ENCODE measurements at places on chromosomes 5 and 9.

DNA sequence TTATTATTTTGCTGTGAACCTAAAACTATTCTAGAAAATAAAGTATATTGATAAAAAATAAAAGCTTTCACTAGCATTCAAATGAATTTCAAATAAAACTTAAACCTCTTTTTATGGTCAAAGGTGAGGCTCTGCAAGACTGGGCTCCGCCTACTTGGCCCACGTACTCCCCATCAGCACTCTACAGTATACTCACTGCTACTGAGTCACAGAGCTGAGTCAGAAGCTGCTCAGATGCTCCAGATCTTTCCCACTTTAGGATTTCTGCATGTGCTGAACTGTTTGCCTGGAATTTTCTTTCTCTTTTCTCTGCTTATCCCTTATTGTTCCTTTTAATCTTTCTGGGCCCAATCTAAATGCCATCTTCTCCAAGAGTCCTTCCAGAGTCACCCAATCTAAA lies 331.9 kb upstream of the CCNG1 start:
- DNase-seq: no peak

DNA sequence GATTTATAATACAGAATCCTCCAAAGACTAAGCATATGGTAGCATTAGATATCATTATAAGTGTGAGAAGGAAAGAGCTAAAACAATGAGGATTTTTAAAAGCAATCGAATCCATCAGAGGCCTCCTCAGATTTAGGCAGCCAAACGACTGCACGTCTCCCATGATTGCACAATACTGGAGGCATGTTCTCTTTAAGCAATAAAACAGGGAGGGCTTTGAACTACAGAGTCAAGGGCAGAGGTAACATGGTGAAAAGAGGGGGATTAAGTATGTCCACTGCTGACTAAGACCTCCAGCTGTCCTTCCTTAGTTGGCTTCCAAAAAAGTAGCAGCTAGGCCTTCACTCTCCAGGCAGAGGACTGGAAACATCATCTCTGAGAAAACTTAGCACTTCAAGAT lies 298.7 kb upstream of the RGMB start:
- no peak for DNase-seq

DNA sequence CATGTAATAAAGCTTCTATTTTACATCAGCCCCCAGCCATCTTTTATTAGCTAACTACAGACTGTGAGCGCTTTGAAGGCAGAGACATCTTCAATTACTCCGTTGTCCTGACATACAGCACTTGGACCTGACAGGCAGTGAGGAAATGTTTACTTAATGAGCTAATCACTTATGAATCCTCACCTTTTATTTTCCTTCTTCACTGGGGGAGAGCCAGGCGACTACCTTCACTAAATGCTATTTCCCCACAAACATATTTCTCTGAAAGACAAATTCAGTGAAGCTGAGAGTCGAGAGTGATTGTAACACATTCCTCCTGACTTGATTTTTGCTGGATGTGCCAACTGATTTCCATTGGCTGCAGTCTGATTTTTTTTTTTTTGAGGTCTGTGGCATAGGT lies 192.1 kb upstream of the CLINT1 start:
- no peak for DNase-seq

- no peak for DNase-seq
These were observed 875 bp downstream of the ACO1 start for GRCh38 chr9:32385152-32385884.

GRCh38 chr9:133357656-133358055 lies 1.3 kb downstream of the SURF2 start:
- DNase-seq: no peak

GRCh38 chr9:85062385-85063022 lies 393.0 kb downstream of the NTRK2 start:
- no peak for DNase-seq

- no peak for DNase-seq
These were observed 142.9 kb upstream of the MSX2 start for GRCh38 chr5:174581479-174581878.

DNA sequence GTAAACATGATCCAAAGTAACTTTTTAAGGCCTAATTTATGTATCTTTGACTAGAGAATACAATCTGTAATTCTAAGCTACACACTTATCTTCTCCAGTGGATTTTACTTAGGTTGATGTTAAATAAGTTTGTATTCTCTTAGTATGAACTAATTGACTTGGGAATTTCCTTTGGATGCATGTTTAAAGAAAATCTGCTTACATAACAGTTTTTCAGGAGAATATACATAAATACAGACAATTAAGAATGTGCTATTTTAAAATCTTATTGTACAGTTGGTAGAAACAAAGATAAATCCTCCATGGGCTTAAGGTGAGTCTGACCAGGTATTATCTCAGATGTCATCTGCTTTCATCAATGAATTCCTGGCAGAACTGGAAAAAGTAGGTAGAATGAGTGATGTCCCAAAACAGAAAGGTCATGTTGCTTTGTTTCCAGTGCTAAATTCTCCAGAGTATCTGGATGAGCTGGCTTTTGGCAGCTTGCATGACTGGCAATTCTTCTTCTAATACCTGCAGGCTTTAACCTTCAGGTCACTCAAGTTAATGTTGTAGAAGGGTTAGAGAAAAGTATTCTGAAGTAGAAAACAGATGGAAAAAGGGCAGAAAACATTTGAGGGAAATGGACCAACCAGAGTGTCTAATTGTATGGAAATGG lies 150.6 kb downstream of the MACIR start:
- no peak for DNase-seq

DNA sequence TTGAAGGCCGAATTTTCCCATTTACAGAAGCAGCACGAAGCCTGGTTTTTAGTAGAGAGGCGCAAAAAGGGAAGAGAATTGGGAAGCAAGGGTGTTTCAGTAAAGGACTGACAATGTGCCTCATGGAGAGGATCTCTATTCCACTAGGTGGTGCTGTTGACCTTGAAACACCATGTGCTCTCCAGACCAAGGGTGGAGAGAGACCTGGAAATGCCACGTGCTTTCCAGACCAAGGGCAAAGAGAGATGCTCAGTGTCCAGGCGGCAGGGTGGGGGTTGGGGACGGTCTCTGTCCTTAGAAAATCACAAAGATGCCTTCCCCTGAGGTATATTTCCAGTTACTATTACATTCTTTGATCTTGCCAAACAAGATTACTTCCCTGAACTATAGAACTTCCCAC lies 425.3 kb downstream of the CSNK1G3 start:
- no peak for DNase-seq

GRCh38 chr5:87300744-87301143 lies 33.1 kb downstream of the RASA1 start:
- DNase-seq: peak; percentile 33

DNA sequence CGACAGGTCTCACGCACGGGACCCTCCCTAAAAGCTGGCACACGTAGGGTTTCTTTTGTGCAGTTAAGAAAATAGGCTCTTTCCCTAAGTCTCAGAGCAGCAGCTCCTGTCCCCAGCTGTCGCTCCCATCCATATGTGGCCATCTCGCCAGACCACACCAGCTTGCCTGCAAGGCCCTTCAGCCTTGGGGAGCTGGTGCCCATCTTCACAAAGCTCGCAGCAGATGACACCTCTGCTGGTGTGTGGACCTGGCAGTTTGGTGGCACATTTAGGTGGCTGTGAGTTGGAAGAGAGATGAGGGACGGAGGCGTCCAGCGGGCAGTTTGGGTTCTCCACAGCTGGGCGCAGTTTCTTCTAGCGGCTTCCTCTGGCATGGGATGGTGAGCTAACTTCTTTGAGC lies 239.0 kb downstream of the FANCC start:
- DNase-seq: no peak

- DNase-seq: no peak
These were observed 7.8 kb downstream of the TOR1B start for GRCh38 chr9:129810788-129811187.

DNA sequence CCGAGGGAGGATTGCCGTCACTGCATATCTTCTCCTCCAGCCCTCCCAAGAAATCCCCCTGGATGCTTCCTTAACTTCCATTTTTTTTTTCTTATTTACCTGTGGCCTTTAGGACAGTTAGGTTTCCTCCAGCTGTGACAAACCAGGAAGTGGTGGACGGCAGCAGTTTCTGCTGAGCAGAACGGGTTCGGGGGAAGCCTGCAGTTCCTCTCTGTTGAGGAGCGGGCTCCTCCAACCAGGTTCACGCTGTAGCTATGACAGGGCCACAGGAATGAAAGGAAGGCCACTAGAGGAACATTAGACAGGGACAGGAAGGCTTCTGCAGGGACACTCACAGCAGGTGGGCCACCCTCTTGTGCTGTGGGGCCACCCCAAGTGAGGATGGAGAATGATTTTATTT lies 76.7 kb upstream of the SYK start:
- no peak for DNase-seq

DNA sequence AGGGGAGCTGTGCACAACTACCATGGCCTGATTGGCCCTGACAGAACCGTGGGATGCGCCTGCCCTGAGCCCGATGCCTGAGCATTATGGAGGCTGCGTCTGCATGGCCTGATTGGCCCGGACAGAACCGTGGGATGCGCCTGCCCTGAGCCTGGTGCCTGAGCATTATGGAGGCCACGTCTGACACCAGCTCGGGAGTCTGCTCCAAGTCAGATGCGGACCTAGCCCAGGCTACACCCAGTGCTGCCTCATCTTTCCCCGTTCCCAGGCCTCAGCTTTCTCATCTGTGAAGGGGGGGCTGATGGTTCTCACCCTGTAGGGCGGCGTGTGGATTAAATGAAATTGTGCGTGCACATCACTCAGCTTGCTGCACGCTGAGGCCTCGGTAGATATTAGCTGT lies 7.3 kb downstream of the CEP72 start:
- no peak for DNase-seq

DNA sequence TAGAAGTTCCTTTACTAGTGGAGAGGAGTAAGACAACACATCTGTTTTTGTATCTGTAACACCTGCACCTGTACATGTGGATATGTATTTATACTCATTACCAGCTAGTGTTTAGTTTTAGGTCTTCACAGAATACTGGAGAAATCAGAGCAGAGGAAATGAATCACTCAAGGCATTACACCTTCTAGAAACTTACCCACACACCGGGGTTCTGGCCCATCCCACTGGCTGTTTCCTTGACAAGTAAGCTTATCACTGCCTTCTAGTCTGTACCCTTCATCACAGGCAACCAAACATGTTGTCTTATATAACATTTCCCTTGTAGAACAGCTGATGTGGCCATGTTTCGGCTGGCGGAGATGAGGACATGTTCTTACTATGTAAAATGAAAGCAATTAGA lies 76.7 kb downstream of the SVEP1 start:
- DNase-seq: no peak

DNA sequence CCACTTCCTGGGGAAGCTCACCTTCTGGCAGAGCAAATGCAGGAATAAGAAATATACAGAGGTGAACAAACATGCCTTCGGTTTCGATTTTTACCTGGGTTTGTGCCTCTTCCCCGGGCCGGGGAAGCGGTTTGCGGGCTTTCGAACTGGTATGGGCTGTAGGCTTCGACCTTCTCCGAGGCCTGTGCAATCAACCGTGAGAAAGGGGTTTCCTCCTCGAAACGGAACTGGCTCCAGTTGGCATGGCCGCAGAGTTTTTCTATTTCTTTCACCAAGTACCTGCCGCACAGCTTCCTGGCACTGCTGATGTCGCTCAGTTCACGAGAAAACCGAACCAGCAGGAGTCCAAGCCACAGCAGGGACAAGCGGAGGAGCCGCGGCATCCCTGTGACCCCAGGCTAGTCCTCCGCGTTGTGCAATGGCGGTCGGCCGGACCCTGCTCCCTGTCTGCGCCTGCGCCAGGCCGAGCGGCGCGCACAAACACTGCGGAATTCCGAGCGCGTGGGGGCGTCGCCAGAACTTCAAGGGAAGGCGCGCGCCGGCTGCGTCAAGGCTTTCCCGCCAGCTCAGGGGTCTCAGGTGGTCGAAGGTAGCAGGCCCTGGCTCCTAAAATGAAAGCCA lies at the start of gene INSL6:
TSS of gene INSL6 (minus strand) at position 420 of the 621 bp plus-strand sequence. CDS start at position 383, 37 bp downstream.
- no peak for DNase-seq

DNA sequence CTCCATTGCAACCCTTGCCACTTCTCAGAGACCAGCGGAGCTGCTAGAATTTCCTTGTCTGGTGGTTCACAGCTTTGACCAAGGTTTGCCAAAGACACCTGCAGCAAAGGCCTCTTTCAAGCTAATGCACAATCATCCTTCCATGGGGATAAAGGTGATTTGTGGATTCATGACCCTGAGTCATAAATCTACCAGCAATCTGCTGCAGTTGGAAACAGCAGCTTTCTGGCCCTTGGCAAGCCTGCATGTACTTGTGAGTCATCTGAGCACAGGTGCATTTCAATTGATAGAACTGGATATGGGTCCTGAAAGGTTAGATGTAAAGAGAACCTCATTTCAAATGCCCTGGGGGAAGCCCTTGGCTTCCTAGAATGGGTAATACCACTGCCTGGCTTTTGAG lies 21.6 kb upstream of the TCF7 start:
- DNase-seq: no peak

DNA sequence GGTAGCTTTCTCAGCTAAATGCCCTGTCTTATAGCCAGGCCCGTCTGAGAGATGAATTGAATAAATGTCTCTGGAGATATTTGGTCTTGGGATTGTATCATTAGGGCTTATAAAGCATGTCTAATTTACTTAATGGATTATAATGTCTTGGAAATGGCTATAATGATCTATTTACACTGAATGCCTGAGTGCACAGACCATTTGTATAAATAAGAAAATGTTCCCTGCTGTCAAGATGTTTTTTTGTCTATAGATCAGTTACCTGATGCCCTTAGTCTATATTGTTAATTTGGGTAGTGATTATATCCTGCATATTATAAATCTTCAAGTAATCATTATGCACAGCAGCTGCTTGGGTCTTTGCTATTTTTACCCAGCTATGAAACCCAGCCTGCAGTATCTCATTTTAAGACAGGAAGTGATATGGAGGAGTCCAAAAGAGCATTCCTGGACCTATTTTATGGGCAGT lies 112.9 kb upstream of the ACTBL2 start:
- no peak for DNase-seq

DNA sequence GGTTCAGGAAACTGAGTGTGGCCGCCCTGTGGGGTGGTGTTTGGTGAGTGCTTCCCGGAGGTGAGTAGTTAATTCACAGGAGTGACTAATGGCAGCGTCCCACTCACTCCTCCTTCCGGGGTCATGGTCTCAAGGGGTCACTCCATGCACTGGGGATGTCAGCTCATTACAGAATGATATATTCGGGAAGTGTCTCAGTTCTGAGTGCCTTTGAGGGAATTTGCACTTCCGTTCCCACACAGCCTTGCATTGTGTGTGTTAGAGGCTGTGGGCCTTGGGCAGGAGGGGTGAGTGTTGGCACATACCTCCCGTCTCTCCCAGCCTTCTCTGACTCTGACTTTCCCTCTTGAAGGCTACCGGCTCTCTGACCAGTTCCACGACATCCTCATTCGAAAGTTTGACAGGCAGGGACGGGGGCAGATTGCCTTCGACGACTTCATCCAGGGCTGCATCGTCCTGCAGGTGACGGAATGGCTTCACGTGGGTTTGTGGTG lies 10.5 kb upstream of the AHRR start:
- no peak for DNase-seq

- no peak for DNase-seq
These were observed 5.9 kb upstream of the ZFP62 start for GRCh38 chr5:180866985-180867384.

GRCh38 chr5:6470672-6471071 lies 22.0 kb downstream of the UBE2QL1 start:
- DNase-seq: no peak
